T-helper 17 cell (primary cell): ENCODE measurements at places on chromosomes 11 and 22.
A peak's percentile ranks its signal among the peaks of the same experiment; 100 is the strongest.

- H3K27ac ChIP-seq: peak overlapping the region; percentile 77
- no peak overlapping the region for H3K4me3 ChIP-seq
- peaks cover 35% of the 10 kb centered on the region for H3K36me3 ChIP-seq
- no peaks in the 10 kb centered on the region for H3K27me3 ChIP-seq
Observed at GRCh38 chr11:71489311-71490043, 36.5 kb downstream of the NADSYN1 start.

DNA sequence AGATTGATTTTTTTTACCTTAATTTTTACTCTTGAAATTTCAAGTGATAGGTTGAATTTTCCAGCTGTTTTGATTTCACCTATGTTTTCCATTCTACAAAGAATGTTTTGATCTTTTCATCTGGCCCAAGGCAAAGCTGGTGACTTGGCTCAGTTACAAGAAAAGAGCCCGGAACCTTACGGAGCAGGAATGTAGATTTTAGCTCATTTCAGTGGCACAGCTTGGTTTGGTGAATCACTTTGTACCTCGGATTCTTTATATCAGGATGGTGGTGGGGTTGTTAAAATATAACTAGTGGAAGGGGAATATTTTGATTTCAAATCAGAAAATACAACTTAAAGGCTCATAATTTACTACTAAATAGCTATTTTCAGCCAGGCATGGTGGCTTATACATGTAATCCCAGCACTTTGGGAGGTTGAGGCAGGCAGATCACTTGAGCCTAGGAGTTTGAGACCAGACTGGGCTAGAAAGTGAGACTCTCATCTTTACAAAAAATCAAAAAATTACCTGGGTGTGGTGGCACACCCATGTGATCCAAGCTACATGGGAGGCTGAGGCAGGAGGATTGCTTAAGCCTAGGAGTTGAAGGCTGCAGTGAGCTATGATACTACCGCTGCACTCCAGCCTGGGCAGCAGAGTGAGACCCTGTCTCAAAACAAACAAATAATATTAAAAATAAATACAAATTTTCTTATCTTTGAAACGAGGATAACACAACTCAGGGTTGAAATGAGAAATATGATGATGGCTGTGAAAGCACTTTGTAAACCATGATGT, 9.4 kb upstream of the GRIK4 start:
- no peaks in the 10 kb centered on the region for H3K4me1 ChIP-seq
- peaks cover 81% of the 10 kb centered on the region for H3K27me3 ChIP-seq
- no peaks in the 10 kb centered on the region for H3K36me3 ChIP-seq
- H3K27ac ChIP-seq: no peak overlapping the region
- DNase-seq: no peak

GRCh38 chr11:34997952-34998528, 81.6 kb downstream of the PDHX start:
- peak overlapping the region; percentile 87 for H3K4me3 ChIP-seq
- H3K27ac ChIP-seq: peak overlapping the region; percentile 96
- no peak for DNase-seq
- H3K27me3 ChIP-seq: no peaks in the 10 kb centered on the region

GRCh38 chr22:48101704-48102103, 1339.3 kb downstream of the TBC1D22A start:
- H3K36me3 ChIP-seq: peaks cover 3% of the 10 kb centered on the region
- H3K4me3 ChIP-seq: no peak overlapping the region
- peaks cover 11% of the 10 kb centered on the region for H3K4me1 ChIP-seq

DNA sequence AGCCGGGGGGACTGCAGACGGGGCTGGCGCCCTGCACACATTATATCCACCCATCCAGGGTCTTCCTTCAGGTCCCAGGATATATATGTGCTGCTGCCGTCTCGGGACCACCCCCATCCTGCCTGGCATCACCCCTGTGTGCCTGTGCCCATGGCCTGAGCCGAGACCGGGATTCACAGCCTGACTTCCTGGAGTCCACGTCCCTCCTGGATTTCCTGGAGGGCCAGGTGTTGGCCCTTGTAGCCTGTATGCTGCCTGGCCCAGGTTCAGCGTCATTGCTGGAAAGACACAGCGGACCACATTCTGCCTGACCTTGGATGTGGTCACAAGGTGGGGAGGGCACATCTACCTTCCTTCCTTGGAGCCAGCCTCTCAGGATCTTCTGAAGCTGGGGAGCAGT, 551.1 kb downstream of the BRD1 start:
- no peak overlapping the region for H3K4me3 ChIP-seq
- peaks cover 43% of the 10 kb centered on the region for H3K27me3 ChIP-seq

GRCh38 chr22:39675947-39676346, 105.4 kb downstream of the CACNA1I start:
- no peak for DNase-seq
- no peaks in the 10 kb centered on the region for H3K27me3 ChIP-seq
- H3K36me3 ChIP-seq: peaks cover 10% of the 10 kb centered on the region
- H3K27ac ChIP-seq: peak overlapping the region; percentile 86
- peaks cover 12% of the 10 kb centered on the region for H3K4me1 ChIP-seq
- no peak overlapping the region for H3K4me3 ChIP-seq

DNA sequence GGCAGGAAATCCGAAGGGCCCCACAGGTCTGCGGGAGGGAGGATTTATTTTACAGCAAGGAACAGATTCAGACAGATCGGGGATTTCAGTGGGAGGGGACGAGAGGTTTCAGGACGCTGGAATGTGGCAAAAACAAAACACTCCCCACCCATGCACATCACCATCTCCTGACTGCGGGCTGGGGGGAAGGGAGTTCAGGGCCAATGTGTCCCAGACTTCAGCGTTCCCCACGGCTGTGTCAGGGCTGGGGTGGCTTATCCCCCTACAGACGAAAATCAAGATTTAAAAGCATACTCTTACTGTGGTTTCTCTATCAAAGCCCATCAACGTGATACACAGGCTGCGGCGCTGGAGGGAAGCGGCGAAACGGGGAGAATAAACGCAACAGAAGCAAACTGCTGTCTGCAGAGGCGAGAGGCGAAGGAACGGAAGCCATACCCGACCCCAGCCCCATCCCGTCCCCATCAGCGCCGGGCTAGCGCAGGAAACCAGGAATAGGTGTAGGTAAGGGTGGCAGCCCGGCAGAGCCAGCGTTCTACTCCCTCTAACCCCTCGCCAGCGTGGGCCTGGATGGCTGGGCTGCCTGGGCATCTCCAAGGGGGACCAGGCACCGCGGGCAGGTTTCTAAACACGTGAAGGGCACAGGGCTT, 2.7 kb downstream of the TENM4 start:
- H3K27ac ChIP-seq: no peak overlapping the region
- H3K4me1 ChIP-seq: peaks cover 9% of the 10 kb centered on the region
- peaks cover 5% of the 10 kb centered on the region for H3K36me3 ChIP-seq
- no peak for DNase-seq

- H3K4me3 ChIP-seq: no peak overlapping the region
- no peaks in the 10 kb centered on the region for H3K27me3 ChIP-seq
- no peaks in the 10 kb centered on the region for H3K36me3 ChIP-seq
- no peak for DNase-seq
Observed at GRCh38 chr11:79212741-79213190, 228.1 kb downstream of the TENM4 start.

DNA sequence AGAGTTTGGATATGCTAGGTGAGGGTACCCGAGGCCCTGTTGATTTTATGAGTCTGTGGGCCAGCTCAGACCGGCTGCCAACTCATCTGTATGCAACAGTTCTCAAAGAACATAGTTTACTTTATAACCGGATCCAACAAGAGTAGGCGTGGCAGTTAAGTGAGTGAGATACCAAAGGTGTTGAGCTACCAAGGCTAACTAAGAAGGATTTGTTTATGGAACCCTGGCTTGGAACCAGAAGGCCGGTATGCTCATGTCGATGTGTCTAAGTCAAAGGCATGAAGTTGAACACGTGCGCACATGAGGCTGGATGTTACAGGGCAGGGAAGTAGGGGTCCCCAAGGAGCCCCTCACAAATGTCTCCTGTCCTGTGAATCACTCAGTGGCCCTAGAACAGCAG, at the start of gene KCNJ1:
KCNJ1 (minus strand) TSS at position 20 of the 400 bp plus-strand sequence. CDS start 27,053 bp downstream, outside the sequence.
- H3K27ac ChIP-seq: no peak within 1 kb of the TSS
- H3K4me1 ChIP-seq: peaks cover 4% of the 10 kb centered on the region
- H3K27me3 ChIP-seq: peaks cover 10% of the 10 kb centered on the region
- no peak for DNase-seq
- H3K4me3 ChIP-seq: no peak within 1 kb of the TSS

- H3K4me1 ChIP-seq: no peaks in the 10 kb centered on the region
- H3K36me3 ChIP-seq: peaks cover 3% of the 10 kb centered on the region
- H3K4me3 ChIP-seq: no peak overlapping the region
- H3K27me3 ChIP-seq: peaks cover 12% of the 10 kb centered on the region
- no peak for DNase-seq
Observed at GRCh38 chr11:19253153-19253745, 12.5 kb upstream of the E2F8 start.

- H3K4me3 ChIP-seq: peak overlapping the region; percentile 12
- H3K36me3 ChIP-seq: peaks cover 5% of the 10 kb centered on the region
- DNase-seq: no peak
- peaks cover 35% of the 10 kb centered on the region for H3K4me1 ChIP-seq
Observed at GRCh38 chr11:74025467-74026166, 16.7 kb upstream of the UCP3 start.

DNA sequence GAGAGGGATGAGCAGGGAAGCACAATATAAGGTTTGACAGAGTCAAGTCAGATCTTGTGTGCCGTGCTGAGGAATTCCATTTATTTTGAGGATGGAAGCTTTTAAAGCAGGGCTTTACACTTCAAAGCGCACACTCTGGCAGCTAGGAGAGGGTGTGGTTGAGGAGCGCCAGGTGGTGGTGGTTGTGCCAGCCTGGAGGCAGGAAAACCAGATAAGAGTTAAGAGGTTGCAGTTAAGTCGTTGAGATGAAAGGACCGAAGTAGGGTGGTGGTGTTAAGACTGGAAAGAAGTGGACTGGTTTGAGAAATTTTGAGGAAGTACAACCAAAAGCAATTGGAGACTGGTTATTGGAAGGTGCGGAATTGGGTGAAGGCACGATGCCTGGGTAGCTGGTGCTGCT, 231.6 kb upstream of the TBCEL start:
- H3K4me1 ChIP-seq: no peaks in the 10 kb centered on the region
- no peak overlapping the region for H3K27ac ChIP-seq
- H3K36me3 ChIP-seq: no peaks in the 10 kb centered on the region
- H3K4me3 ChIP-seq: no peak overlapping the region
- peaks cover 12% of the 10 kb centered on the region for H3K27me3 ChIP-seq
- no peak for DNase-seq

DNA sequence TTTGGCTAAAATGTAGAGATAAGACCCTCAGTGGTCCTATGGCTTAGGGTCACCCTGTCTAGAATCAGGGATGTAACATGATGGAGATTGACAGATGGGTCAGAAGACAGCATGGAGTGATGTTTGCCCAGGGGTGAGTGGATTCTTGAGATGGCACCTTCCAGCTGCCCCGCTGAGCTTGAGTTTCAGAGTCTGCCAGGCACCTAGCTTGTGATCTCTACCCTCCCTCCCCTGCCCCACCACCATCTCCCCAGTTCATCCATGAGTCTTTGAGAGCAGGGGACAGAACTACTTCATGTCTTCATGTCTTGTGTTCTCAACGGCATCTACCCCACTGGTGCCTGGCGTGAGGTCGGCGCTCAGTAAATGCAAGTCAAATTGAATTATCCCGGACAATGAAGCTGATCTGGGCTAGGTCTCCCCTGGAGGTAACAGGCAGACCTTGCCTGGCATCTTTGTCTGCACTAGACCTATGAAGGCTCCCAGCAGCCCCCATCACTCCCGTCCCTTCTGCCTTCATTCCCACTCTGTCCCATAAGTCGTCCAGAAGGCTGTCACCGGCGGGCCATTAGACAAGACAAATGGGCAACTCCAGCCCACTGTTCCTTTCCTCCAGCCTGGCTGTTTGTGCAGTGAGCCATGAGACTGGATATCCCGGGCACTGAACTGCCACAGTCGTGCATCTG, 239.2 kb upstream of the TBCEL start:
- peaks cover 3% of the 10 kb centered on the region for H3K36me3 ChIP-seq
- no peak overlapping the region for H3K4me3 ChIP-seq
- H3K27ac ChIP-seq: no peak overlapping the region
- DNase-seq: no peak
- peaks cover 3% of the 10 kb centered on the region for H3K4me1 ChIP-seq
- H3K27me3 ChIP-seq: peaks cover 49% of the 10 kb centered on the region

GRCh38 chr22:31938296-31938695, 6.0 kb upstream of the YWHAH start:
- no peak for DNase-seq
- H3K4me1 ChIP-seq: peaks cover 10% of the 10 kb centered on the region
- no peak overlapping the region for H3K4me3 ChIP-seq
- H3K27me3 ChIP-seq: peaks cover 4% of the 10 kb centered on the region
- no peaks in the 10 kb centered on the region for H3K36me3 ChIP-seq
- H3K27ac ChIP-seq: no peak overlapping the region

DNA sequence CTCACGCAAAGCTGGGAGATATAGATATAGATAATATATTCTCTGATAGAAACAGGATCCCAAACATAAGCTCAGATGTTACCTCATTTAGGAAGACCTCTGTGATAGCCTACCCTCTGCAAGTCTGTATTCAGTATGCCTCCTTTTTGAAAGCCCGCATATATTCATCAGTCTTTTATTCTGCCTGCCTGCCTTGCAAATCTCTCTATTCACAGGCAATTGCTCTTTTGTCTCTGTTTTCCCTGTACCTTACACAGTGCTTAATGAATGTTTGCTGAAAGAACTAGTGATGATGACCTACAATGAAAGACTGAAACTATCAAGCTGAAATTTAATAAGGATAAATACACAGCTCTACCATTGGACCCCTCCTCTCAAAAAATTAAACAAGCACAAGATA, 18.4 kb downstream of the DEUP1 start:
- H3K36me3 ChIP-seq: no peaks in the 10 kb centered on the region
- no peak overlapping the region for H3K4me3 ChIP-seq
- H3K27ac ChIP-seq: no peak overlapping the region
- no peak for DNase-seq
- H3K27me3 ChIP-seq: peaks cover 13% of the 10 kb centered on the region
- peaks cover 2% of the 10 kb centered on the region for H3K4me1 ChIP-seq
